Left ventricle myocardium inferior (tissue), 1 donor: ENCODE measurements at places on chromosomes 5 and 9. TPM values are rescaled to one million over a fixed set of nuclear protein-coding genes. Genes with fewer than 3 reads are reported as not detected.

ABITRAM gene
- total RNA-seq, result 18.4 TPM

EMB gene
- 16.6 TPM for total RNA-seq

TLE1 gene
- total RNA-seq, result 8.5 TPM

EFNA5 gene
- total RNA-seq, result 28.2 TPM
